ENCODE measurements at places on chromosomes 1 and 21.

DNA sequence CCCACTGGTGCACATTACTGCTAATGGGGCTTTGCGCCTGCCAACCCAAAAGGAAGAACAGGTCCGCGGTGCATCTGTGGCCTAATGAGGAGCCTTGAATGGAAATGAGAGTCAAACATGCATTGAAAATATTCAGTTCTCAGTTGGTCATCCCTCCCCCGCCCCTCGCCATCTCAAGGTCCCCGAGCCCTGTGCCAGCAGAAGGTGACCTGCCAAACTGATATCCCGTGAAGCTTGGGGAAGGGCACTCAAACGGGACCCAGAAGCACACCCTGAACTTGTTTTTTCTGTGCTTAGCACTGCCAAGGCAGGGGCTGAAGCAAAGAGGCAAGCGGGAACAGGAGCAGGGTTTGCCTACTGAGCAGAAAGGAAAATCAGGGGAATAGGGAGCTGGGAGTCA, 67.9 kb upstream of the ZNF648 start:
- no peak for DNase-seq

GRCh38 chr1:196423612-196424011, 184.6 kb downstream of the KCNT2 start:
- no peak for DNase-seq

DNA sequence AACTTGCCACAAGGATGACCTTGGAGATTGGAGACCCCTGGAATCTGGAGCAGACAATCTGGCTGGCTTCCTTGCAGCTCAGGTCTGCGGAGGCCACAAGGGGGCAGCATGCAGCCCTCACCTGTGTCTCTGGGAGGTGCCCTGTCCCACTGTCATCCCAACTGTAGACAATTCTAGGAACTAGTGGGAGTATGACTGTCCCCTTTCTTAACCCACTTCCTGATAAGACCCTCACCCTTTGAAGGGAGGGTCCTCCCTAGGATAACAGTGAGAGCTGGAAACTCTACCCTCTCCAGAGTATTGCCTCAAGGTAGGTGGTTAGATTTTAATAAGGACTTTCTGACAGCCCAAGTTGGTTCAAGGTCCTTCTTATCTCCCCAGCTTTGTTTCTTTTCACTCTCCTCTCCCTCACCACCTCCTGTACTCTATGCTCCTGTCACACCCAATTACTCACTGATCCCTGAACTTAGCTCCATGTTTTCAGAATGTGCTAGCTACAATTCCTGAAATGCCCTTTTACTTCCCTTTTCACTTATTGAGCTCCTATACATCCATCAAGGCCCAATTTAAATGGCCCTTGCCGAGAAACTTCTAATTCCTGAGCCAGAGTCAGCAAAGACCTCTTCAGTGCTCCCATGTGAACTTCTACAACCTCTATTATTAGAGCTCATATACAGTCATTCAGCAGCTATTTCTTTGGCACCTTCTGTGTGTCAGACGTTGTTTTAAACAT, 9.2 kb upstream of the KCNQ4 start:
- DNase-seq, result peak; percentile 63

DNA sequence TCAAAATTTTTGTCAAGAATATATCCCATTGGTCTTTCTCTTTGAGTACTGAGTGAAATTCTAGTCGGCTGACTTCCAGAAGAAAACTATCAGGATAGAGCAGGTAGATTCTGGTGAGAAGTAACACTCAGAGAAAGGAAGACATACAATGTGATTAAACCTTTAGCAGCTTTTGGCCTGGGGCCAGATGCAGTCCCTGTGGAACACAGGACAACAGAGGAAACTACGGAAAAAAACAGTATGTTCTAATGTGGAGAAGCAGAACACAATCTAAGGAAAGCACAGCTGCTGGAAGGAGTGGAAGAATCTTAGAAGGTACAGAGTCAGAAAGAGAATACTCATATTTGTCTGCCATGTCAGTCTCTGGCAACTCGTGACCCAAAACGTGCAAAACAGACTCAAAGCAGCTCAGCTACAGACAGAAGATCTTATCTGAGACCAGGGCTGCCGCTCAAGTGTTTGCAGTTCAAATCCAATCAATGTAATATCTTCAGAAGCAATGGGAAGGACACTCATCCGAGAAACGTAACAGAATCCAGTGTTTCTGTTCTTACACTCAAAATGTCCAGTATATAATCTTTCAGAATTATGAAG, 283.8 kb downstream of the MRPL39 start:
- no peak for DNase-seq

- no peak for DNase-seq
Observed at GRCh38 chr1:51247022-51247421, 10.9 kb downstream of the RNF11 start.

GRCh38 chr1:11280719-11281376, 7.8 kb downstream of the UBIAD1 start:
- peak; percentile 22 for DNase-seq

- no peak for DNase-seq
Observed at GRCh38 chr1:1687846-1688245, 4.7 kb downstream of the SLC35E2B start.

GRCh38 chr1:174031099-174031498, 8.9 kb upstream of the RC3H1 start:
- no peak for DNase-seq

- DNase-seq, result no peak
Observed at GRCh38 chr1:110667776-110668175, 7.0 kb downstream of the KCNA3 start.

DNA sequence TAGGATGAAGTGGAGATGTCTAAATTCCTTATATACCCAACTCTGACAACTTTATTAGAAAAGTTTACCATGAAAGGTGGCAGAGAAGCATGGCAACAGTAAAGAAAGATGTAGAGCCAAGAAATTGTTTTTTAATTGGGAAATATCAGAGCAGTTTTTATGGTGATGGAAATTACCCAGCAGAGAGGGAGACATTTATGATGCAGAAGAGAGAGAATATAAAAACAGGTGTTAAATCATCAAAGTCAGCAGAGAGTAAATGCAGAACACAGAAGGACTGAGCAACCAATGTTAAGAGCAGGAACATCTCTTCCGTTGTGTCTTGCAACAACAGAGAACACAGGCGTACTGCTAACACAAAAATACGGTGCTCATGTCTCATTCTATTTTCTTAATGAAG, 28.2 kb downstream of the WARS2 start:
- no peak for DNase-seq

- no peak for DNase-seq
Observed at GRCh38 chr21:32728848-32729247, 1.0 kb upstream of the SYNJ1 start.

- peak; percentile 22 for DNase-seq
Observed at GRCh38 chr1:32349211-32349708, 13.0 kb downstream of the FAM229A start.

DNA sequence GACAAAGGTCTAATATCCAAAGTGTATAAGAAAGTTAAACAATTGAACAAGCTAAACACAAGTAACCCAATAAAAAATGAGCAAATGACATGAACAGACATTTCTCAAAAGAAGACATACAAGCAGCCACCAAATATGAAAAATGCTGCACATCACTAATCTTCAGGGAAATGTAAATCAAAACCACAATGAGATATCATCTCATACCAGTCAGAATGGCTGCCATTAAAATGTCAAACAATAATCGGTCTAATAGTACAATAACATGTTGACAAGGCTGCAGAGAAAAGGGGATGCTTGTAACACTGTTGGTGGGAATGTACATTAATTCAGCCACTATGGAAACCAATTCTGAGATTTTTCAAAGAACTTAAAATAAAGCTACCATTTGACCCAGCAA, 264.1 kb downstream of the AKT3 start:
- no peak for DNase-seq

DNA sequence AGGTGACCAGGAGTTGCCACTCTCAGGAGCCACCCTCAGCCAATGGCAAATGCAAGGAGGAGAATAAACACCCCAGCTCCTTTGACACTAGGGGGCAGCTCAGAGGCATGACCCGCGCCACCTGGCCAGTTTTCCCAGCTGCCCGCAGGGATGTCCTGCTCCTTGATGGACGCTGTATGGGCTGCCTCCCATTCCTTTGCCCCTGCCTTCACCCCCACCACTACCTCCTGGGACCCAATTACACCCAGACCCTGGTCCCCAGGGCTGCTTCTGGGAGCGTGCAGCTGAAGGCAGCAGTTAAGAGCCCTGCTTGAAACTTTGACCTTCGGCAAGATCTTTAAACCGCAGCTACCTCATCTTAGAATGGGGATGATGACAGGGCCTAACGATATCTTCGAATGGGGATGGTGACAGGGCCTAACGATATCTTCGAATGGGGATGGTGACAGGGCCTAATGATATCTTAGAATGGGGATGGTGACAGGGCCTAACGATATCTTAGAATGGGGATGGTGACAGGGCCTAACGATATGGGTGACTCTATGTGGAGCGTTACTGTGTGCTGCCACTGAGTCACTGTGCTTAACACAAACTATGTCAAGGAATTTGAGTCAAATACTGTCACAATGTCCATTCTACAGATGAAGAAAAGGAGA, 163.0 kb upstream of the KAZN start:
- no peak for DNase-seq

GRCh38 chr1:159088546-159089183, 12.1 kb upstream of the AIM2 start:
- DNase-seq, result no peak

DNA sequence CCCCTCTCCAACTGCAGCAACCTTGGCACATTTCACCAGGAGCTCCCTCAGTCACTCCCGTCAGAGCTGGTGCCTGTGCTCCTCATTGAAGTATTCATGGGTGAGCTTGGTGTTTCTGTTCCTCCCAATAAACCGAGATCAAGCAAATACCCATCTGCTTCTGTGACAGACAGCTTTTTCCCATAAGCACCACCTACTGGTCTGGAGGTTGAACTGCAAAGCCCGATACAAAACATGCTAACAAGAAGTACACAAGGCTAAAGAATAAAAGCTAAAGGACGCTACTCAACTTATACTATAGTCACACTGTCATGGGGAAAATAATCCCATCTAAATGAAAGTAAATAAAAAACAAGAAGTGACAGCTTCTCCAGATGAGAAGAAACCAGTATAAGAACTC, 111.9 kb upstream of the C21orf91 start:
- DNase-seq, result no peak

GRCh38 chr1:241711326-241711725, 59.2 kb downstream of the WDR64 start:
- DNase-seq, result no peak

GRCh38 chr1:185961664-185962063, 227.5 kb downstream of the HMCN1 start:
- DNase-seq, result no peak

DNA sequence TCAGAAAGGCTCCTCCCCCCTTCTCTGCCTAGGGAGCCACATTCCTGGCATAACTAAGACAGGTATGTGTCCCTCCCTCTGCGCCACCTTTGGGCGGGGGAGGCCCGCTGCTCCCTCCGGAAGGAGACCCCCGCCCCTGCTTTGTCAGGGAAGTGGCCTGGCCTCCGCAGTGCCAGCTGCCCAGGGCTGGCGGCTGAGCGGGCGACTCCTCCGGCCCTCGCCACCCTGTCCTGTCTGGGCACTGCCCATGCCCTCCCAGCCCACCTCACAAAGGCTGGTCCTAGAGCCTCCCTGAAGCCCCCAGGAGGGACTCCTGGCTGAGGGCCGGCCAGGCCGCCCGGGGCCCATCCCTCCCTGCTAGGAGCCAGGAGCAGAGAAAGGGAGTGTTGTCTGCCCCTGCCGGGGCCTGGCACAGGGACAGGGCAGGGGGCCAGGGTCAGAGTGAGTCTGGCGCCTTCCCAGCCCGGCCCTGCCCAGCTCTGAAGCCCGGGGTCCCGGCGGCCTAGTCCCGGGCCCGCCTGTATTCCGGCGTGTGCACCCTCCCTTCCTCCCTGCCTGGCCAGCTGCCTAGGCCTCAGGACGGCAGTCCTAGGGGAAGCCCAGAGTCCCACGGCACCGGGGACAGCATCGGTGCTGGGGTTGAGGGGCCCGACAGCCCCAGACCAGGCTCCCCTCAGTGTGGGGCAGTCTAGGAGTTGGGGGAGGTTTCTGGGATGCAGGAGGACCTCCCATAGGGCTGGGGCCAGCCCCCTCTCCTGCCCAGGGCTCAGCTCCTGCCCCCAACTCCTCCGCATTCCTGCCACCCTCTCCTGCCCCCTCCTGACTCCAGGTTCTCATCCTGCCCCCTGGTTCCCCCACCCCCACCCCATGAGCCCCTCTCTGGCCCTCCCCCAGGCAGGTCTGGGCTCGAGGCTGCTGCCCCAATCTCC, 5.1 kb downstream of the AGRN start:
- DNase-seq, result no peak

GRCh38 chr1:22957066-22957465, 15.6 kb downstream of the LACTBL1 start:
- no peak for DNase-seq

- DNase-seq, result no peak
Observed at GRCh38 chr1:159647616-159648015, 60.0 kb downstream of the APCS start.

DNA sequence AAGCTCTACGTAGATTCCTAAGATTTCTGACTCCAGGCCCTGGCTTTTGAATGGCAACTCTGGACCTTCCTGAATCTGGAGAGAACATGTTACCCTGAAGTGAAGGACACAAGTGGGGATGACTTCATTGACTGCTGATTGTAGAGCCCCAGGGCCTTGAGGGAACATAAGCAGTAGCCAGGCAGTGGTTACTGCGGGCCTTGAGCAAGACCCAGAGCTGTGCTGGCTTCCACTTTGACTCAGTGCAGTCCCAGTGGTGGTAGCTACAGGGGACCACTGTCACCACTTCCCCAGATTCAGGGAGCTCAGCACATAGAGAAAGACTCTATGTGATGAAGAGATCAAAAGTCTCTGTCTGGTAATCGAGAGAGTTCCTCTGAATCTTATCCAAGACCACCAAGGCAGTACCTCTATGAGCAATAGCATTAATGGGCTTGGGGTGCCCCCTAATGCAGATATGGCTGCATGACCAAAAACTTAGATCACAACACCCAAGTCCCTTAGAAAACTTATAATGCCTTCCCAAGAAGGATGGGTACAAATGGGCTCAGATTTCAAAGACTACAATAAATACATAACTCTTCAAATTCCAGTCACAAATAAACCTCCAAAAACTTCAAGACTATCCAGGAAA, 1278.3 kb downstream of the AMY1C start:
- no peak for DNase-seq

GRCh38 chr1:109493805-109494539, at the start of gene CYB561D1:
Gene CYB561D1, plus strand, starts transcription at chr1:109494094. Its CDS starts 46 bp downstream, at chr1:109494140.
- DNase-seq, result peak; percentile 91

- DNase-seq, result no peak
Observed at GRCh38 chr1:39729842-39730241, 8.8 kb upstream of the PPIE start.

DNA sequence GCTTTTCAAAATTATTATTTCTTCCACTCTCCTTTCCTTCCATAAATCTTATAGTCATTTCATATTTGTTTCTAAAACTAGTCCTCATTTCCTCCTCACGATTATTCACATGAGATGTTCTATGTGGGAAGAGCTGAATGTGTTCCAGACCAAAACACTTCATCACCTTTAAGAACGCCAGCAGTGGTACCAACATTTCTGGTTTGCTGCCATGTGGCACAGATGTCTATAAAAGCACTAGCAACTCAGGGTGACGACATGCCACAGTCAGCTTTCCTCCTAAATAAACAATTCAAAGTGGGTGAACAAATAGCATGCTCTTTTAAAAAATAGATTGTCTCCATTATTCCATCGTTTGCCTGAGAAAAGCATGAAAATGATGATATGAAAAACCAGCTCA, 1217.8 kb upstream of the ADGRL2 start:
- DNase-seq, result no peak
